ENCODE measurements at places on chromosomes 12 and 14.

GRCh38 chr12:89770391-89770790 lies 61.8 kb upstream of the ATP2B1 start:
- DNase-seq = no peak

DNA sequence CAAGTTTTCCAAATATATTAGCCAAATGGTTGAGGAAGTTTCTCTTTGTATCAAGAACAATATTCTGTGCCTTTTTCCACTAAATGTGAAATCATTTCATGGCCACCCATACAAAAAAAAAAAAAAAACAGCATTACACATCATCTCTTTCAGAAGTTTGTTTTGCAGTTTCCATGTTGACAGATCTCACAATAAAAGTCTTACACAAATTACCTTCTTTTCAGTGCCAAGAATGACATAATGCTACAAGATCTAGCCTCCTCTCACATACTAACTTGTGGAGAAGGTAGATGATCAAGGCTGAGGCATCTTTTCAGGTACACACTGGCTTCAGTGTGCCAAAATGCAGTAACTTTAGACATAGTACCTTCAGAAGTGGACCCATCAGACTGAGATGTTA lies 35.3 kb downstream of the PRKD1 start:
- DNase-seq = no peak

GRCh38 chr12:46677749-46678148 lies 148.0 kb downstream of the SLC38A4 start:
- peak; percentile 73 for DNase-seq

- no peak for DNase-seq
These were observed 33.2 kb upstream of the LHX5 start for GRCh38 chr12:113504917-113505316.

DNA sequence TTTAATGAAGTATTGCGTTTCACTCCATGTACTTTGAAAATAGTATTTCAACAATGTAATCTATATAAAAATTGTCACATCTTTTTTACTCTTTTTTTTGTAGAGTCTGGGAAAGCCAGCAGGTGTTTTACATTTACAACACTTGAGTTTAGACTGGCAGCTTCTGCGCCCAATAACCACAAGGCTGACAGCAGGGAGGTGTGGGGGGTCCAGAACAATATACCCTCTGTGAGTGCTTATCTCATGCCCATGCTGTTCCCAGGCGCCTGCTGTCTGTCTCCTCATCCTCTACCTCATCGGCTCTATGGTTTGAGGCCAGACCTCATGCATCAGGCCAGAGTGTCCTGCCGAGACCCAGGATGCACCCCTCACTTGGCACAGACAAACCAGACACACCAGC lies 24.9 kb downstream of the FBRSL1 start:
- no peak for DNase-seq

DNA sequence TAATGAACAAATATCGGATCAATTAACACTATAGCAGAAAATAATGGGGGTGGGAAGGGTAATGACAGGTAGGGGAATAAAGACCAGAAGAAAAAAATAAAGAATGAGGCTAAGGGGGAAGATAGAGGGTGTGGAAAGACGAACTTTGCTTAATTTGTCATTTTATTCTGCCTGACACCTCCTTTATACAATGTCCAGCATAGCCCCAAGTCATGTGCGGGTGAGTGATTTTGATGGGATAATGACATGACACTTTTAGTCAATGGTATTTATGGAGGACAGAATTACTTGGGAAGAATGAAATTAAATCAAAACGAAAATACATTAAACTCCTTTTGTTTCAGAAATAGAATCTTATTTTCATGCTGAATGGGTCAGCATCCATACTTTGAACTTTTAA lies 20.5 kb upstream of the IFNG-AS1 start:
- no peak for DNase-seq
